Adipocyte (in vitro differentiated cells): ENCODE measurements at places on chromosomes 16 and 17.

DNA sequence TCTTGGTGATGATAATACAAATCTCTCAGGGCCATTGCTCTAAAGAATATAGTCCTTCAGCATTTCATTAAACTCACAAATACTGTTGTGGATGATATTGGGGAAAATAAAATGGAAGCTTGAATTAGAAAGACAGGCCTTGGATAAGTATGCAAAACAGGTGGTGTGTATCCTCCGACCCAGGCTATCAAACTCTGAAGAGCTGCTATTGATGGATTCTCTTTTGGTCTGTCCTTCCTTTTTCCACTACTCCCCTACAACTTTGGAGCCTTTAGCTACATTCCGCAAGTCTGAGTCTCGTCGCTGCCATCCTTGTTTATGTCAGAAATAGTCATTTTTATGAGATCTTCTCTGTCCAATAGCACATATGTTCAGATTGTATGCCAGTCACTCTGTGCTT, 351.6 kb downstream of the KCNJ2 start:
- DNase-seq, result no peak

DNA sequence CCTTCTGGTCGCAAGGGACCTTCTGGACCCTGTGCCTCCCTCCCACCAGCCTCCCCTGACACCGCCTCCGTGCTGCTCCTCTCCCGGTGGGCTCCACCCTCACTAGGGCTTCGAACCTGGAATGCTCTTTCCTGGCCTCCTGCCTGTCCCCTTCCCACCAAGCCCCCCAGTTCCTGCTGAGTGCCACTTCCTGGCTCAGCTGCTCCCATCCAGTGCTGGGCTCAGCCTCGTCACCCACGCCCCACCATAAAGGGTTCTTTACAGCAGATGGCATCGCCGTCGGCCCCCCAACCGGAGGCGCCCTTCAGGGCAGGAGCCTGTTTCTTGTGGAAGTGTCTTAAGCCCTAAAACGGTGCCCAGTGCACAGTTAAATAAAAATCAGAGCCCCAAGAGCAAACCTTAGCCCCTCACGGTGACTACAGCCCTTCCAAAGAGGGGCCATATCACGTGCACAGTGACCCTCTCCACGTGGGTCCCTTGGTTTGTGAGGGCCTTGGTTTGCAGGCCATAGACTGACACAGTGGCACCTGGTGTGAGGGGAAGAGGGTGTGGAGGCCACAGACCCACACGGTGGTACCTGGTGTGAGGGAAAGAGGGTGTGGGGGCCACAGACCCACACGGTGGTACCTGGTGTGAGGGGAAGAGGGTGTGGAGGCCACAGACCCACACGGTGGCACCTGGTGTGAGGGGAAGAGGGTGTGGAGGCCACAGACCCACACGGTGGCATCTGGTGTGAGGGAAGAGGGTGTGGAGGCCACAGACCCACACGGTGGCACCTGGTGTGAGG, 111.4 kb downstream of the METRNL start:
- no peak for DNase-seq

- DNase-seq, result no peak
These were observed 1239.8 kb upstream of the GOT2 start for GRCh38 chr16:59973966-59974365.

DNA sequence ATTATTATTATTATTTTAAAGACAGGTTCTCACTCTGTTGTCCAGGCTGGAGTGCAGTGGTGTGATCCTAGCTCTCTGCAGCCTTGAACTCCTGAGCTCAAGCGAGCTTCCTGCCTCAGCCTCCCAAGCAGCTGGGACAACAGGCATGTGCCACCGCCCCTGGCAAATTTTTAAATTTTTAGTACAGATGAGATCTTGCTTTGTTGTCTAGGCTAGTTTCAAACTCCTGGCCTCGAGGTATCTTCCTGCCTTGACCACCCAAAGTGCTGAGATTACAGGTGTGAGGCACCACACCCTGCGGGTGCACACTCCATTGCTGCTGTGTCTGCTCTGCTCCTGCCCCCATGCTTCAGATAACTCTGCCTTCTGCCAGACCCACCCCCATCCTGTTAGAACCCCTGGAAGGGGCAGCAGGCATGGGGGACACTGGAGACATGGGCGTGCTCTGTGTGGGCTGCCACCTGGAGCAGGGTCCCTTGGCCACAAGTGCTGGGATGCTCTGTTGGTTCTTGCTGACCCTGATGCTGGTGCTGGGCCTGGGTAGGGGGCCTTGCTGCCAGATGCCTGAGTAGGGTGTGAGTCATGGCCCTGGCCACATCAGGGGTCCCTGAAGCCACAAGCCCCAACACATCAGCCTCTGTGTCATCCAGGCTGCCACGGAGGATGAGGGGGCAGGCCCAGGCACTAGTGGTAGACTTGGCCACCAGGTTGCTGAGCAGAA, 2.6 kb downstream of the GGT6 start:
- DNase-seq, result no peak

DNA sequence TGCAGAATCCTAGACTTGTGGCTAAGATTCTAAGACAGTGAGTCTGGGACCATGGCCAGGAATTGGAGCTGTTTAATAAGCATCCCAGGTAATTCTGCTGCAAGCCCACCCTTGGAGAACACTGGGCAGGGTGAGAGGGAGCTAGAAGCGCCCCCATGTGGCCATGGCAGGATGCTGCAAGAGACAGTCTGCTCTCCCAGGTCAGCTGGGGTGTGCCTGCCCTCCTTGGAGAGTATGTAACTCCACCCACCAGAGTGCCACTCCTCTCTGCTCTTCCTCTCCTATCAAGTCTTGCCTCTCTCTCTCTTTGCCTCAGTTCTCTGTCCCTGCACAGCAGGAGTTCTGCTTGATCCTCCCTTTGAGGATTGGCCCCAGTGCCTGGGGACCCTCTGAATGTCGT, 14.9 kb downstream of the RCVRN start:
- DNase-seq, result no peak

DNA sequence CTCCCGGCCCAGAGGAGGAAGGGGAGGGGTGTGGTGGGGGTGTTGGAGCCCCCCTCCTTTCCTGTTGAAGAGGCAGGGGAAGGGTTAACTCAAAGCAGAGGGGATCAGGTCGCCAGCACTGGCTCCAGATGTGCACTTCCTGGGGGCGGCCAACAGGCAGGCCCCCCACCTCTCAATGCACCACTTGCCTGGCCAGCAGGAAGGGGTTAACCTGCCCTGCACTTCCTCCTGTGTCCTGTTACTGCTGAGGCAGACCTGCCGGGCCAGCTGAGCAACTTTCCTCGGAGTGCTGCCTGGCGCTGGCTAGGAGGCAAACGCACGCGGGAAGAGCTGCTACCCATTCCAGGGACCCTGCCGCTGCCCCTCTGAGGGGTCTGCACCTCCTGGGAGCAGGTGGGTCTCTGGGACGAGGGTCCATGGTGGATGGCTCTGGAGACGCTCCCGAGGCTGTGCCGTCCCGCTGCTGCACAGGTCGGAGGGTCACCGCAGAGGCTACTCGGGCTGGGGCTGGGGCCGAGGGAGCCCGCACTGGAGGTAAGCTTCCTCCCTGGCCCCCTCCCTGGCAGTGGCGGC, at the start of gene EPN3:
Gene EPN3, plus strand, starts transcription at position 284 of the 573 bp plus-strand sequence. CDS start 3,822 bp downstream, outside the sequence.
- DNase-seq, result no peak

DNA sequence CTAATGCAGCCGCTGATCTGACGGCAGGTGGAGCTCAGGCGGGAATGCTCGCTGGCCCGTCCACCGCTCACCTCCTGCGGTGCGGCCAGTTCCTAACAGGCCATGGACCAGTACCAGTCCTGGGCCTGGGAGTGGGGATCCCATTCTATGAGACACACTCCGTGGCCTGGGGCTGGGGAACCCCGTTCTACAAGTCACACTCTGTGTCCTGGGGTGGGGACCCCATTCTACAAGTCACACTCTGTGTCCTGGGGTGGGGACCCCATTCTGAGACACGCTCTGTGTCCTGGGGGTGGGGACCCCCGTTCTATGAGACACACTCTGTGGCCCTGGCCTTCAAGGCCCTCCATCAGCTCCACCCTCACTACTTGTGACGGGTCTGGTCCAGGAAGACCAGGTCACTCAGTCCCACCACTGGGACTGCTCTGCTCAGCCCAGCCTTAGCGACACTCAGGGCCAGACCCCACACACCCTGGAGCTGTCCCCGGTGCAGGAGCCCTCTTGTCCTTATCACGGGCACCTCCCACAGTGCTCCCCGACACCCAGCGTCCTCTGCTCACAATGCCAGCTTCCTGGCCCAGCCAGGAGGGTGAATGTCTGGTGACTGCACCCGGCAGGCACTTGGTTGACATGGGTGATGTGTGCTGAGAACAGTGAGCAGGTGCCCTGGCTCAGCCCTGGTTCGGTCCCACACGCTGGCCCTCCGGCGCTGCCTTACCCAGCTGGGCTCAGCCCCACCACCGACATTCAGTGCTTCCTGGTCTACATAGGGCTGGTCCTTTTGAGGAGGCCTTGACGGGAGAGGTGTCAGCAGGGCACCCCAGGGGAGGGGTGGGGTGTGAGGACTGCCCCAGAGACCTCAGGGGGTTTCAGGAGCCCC, 89.1 kb downstream of the TBC1D16 start:
- DNase-seq, result no peak

DNA sequence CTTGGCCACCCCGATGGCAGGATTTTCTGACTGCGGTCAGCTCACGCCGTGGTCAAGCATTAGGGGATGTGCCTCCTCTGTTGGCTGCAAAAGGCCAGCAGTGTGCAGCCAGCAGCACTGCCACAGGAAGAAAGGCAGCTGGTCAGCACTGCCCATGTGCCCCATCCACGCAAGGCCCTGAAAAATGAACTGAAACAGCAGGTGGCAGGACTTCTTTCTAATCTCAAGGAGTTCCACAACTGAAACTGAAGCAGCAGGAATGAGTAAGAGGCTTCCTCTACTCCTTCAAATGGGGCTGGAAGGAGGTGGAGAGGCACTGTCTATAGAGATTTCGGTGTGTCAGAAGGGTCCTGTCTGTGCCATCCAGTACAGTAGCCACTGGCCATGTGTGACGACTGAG, 3.2 kb downstream of the ZNF500 start:
- DNase-seq, result no peak

- DNase-seq, result no peak
These were observed 15.6 kb downstream of the MAP2K3 start for GRCh38 chr17:21299981-21300600.

DNA sequence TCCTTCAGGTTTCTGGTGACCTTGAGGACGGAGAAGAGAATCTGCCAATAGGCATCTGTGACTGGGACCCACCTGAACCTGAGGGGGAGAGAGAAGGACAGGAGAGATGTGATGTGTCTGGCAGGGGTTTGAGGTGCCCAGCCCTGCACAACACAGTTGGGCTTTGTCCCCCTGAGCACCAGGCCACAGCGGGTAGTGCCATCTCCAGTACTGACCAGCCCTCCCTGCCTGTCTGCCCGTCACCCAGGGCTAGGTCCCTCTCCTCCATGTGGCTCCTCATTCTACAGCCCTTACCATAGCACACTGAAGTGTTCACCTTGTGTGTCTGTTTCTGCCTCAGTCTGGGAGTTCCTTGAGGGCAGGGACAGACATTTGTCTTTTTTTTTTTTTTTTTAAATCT, 30.8 kb downstream of the NLRP1 start:
- DNase-seq, result no peak

DNA sequence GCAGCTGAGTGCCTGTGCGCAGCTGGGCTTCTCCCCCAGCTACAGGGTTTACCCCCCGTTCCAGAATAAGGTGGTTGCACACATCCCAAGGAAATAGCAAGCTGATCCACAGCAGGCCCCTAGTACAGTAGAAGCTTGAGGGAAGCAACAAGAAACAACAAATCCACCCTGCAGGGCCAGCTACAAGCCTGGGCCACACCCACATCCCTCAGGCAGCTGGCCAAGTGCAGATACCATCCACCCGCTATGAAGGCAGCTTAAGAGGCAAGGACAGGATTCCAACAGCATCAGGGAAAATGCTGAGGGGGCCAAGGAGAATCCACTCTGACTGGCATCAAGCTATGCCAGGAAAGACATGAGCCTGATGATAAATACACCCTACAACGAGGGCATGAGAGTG, 66.9 kb upstream of the RCVRN start:
- peak; percentile 90 for DNase-seq

GRCh38 chr17:70875729-70876310, 706.5 kb downstream of the KCNJ2 start:
- DNase-seq, result no peak

GRCh38 chr16:4212211-4212933, 29.5 kb downstream of the SRL start:
- DNase-seq, result no peak

- no peak for DNase-seq
These were observed 265.6 kb upstream of the GOT2 start for GRCh38 chr16:58999762-59000161.

DNA sequence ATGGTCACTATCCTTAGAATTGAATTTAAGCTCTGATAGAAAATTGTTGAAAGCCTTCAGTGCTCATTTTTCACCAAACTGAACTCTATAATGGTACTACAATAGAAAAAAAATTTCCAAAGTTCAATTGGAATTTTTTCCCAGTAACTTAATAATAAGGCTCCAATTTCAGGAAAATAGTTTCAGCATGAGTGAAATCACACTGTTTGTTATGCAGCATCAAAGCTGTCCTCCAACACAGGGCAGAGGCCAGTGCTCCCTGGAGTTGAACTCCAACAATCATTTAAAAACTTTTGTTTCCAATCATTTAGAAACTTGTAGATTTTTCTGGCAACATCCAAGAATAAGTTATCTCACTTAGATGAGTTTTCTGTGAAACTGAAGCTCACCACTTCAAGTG, 103.1 kb upstream of the HSBP1 start:
- DNase-seq, result peak; percentile 13

DNA sequence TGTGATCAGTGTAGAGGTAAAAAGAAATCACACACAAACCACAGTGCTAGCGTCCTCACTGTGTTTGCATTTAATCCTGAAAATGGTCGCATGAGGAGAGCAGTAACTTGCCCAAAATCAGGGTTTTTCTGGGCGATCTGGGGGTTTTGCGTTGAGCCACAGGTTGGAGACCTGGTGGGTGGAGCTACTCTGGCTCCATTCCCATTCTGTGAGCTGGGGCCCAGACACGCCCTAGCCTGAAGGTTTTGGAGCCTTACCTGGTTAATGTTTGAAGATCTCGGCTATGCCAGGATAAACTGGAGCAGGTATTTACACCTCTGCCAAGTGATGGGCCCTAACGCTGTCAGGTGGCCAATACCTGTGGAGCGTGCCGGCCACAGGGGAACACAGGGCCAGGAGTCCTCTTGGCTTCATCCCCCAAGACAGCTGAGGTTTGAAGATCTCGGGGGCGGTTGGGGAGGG, 48.4 kb downstream of the MPRIP start:
- DNase-seq, result no peak

- DNase-seq, result peak; percentile 78
These were observed 12.3 kb downstream of the FOXL1 start for GRCh38 chr16:86590501-86591144.

- no peak for DNase-seq
These were observed 49.9 kb upstream of the CPNE2 start for GRCh38 chr16:57042157-57043111.

DNA sequence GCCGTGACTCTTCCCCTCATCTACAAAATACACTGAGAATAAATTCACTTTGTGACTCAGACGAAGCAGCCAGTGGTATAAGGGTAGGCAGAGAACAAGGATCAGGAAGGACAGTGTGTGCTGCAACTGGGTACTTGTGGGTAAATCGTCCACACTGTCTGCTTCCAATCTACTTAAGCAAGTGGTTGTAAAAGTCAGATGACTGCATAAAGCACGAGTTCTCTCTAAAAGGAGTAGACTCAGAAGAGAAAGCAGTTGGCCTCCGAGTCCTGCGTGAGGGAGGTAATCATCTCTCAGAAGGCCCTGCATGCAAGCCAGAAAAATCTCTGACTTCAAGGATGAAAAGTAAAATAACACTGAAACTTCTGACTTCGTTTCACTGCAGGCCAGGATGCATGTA, 43.1 kb downstream of the ANKFY1 start:
- DNase-seq, result no peak
